Spinal cord (tissue), 10 donors: ENCODE measurements at places on chromosomes 2 and 18.

- no peak for DNase-seq
Observed at GRCh38 chr18:12041561-12041960, 52.1 kb upstream of the ANKRD62 start.

DNA sequence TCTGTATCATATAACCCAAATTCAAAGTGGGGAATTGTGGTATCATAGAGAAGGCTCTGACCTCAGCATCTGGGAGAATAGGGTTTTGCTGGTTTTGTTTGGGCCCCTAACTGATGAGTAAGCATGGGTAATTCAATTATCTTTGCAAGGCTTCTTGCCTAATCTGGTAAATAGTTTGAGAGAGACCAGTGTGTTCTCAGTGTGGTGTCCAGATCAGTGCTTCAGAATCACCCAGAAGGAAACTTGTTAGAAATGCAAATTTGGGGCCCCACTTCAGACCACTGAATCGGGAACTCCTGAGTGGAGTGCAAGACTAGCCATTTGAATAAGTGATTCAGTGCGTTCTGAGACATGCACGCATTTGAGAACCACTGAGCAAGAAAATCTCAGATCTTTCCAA, 282.7 kb downstream of the EPHA4 start:
- DNase-seq, result no peak

GRCh38 chr2:46674488-46674887, 195.1 kb downstream of the TMEM247 start:
- no peak for DNase-seq

DNA sequence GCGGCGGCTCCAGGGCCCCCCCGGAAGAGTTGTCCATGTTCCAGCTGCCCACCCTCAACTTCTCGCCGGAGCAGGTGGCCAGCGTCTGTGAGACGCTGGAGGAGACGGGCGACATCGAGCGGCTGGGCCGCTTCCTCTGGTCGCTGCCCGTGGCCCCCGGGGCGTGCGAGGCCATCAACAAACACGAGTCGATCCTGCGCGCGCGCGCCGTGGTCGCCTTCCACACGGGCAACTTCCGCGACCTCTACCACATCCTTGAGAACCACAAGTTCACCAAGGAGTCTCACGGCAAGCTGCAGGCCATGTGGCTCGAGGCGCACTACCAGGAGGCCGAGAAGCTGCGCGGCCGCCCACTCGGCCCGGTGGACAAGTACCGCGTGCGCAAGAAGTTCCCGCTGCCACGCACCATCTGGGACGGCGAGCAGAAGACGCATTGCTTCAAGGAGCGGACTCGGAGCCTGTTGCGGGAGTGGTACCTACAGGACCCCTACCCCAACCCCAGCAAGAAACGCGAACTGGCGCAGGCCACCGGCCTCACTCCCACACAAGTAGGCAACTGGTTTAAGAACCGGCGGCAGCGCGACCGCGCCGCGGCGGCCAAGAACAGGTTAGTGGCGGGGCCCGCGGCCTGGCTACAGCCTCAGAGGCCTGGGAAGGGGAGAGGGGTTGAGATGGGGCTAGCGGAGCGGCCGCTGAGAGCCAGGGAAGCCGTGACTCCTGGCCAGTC, 965 bp downstream of the SIX3 start:
- DNase-seq, result no peak

DNA sequence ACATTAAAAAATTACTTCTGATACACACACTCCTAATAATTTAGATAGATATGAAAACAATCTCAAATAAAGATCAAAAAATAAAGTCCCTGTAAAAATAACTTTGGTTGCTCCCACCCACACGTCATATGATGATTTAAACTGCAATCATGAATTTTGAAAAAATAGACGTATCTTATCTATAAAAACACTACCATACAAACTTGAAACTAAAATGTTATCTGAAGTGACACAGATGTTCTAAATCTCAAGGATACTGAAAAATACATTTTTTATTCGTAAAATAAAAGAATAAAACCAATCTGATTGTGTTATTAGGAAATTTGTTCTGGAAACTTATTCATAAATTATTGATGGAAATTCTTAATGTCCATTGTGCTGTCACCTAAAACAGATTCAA, 8.1 kb upstream of the BOLA3 start:
- no peak for DNase-seq

GRCh38 chr2:138395565-138396306, 105.8 kb upstream of the SPOPL start:
- no peak for DNase-seq

GRCh38 chr2:186862869-186863709, 14.1 kb upstream of the ZSWIM2 start:
- no peak for DNase-seq

DNA sequence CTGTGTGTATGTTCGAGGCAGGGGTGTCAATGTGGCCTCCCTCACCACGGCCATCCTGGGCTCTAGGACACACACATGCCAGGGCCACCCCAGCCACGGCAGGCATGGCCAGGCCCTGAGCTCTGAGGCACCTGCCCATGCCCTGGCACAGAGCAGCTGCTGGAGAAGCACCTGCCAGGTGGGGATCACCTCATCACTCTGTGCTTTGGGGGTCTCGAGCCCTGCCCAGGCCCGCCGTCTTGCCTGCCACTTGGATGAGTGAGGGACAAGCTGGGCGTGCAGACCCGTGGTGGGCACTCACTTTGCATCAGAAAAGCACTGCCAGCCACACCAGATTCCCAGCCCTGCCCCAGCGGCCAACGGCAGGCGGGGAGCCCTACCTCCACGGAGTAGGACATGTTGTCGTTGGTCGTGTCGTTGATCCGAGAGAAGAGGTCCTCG, 33.1 kb downstream of the KIF1A start:
- no peak for DNase-seq

DNA sequence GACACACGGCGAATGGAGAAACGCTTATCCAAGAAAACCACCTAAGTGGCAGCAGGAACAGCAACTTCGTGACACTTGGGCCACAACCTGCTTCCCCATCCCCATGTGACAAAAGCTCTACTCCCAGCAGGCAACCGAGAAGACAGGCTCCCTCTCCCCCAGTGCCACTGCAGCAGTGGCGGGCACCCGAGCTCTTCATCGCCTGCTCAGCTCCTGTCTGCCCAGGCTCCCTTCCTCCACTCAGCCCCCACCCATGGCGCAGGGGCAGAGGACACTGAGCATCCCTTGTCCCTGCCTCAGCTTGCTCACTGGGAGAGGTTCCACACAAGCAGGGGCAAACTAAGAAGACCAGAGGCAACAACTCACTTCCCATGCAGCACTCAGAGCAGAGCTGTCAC, 22.9 kb downstream of the SLC66A2 start:
- DNase-seq, result no peak

DNA sequence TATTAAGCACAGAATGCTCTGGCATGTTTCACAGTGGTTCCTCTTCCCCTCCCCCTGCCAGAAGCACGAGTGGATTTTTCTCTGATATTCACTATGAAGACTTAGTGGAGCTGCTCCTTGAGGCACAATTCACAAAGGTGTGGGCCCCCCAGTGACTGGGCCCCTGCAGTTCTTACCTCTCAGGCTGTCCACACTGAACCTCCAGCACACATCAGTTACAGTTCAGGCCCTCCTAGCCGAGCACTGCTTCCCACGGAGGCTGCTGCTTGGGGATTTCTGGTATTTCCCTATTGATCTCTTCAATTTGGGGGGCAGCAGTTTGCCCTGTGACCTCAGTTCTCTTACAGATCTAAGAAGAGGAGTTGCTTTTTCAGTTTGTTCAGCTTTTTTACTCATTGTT, 236.1 kb downstream of the SH3RF3 start:
- no peak for DNase-seq

- no peak for DNase-seq
Observed at GRCh38 chr2:102505290-102505689, 32.3 kb downstream of the SLC9A4 start.

DNA sequence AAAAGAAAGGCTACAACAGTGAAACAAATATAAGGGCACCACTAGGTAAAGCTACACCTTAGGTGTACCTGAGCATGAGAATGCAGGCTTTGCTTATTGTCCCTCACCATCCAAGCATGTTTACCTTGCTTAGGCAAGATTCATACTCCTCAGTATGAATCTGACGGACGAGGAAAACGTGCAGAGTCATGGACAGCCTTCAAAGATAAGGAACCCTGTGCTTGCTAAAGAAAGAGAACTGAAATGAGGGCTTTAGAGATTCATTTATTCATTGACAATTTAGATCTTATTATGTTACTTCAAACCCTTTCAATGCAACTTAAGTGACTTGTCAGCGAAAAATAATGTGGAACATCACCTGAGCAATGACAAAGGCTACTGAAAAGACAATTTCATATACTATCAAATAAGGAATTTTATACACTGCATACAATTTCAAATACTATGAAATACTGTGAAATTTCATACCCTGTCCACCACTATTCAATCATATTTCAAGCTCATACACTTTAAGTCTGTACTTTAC, 21.7 kb downstream of the CLASP1 start:
- DNase-seq, result no peak

GRCh38 chr18:9779630-9780029, 71.5 kb downstream of the RAB31 start:
- no peak for DNase-seq

- peak; percentile 41 for DNase-seq
Observed at GRCh38 chr2:50607721-50608120, 424.2 kb downstream of the NRXN1 start.

GRCh38 chr2:191266201-191266600, 21.0 kb downstream of the MYO1B start:
- DNase-seq, result no peak

- no peak for DNase-seq
Observed at GRCh38 chr2:29042561-29043075, 31.7 kb downstream of the PCARE start.

DNA sequence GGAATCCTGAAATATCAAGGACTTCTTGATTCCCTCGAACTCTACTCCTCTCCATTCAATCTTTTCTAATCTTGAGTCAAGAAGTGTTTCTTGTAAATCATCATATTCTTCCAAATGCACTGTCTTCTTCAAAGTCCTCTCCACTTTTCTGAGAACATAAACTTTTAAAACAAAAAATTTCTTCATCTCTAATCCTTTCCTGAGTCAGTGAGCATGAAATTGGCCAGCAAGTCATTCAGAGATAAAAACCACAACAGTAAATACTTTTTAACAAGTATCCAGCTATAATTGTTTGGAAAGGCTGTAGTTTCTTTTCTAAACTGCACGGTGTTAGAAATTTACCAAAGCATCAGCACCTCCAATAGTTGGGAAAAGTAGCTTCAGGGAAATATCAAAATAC, 312.6 kb upstream of the GALNT5 start:
- no peak for DNase-seq

DNA sequence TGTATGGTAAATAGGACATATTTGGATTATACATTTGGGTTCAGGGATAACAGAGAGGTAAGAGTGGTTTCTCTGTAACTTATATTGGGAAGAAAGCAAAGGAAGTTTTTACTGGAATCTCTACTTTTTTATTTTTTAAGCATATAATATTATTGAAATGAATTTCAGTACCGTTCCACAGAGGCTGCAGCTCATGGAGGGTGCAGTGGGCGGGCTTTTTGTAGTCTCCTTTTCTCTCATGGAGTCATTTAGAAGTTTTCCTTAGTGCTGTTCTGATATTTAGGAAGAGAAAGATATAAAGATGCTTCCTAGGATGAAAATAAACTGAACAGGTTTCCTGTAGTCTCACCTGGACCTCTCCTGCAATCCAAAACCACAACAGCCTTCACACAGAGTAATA, 1153.3 kb upstream of the TMEFF2 start:
- DNase-seq, result no peak

DNA sequence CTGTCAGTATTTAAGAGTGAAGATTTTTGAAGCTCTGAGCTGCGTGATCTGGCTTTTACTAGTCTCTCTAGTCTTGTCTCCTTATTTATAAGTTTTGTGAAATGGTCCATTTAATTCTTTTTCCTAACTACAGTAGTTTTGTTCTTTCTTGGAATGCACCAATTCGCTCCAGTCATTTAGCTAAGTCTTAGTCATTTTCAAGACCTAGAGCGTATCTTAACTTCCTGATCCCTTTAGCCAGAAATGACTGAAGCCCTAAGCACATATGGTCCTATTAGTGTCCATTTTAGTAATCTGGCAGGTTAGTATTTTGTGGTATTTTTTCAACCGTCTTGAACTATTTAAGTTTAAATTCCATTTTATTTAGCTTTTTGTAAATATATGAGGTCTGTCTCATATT, 3.6 kb downstream of the BIRC6 start:
- no peak for DNase-seq

DNA sequence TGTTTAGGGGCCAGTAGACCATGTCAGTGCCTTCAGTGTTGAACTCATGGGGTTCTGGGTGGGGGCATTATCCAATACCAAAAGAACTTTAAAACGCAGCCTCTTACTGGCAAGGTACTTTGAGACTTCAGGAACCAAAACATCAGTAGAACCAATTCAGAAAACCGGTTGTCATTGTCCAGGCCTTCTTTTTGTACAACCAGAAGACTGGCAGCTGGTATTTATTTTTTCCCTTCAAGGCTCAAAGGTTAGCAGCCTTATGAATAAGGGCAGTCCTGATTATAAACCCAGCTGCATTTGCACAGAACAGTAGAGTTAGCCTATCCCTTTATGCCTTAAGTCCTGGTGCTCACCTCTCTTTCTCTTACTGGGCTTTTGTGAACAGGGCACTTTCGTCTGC, 113.8 kb upstream of the EML6 start:
- no peak for DNase-seq

- DNase-seq, result no peak
Observed at GRCh38 chr2:224166654-224167053, 127.6 kb upstream of the SERPINE2 start.

DNA sequence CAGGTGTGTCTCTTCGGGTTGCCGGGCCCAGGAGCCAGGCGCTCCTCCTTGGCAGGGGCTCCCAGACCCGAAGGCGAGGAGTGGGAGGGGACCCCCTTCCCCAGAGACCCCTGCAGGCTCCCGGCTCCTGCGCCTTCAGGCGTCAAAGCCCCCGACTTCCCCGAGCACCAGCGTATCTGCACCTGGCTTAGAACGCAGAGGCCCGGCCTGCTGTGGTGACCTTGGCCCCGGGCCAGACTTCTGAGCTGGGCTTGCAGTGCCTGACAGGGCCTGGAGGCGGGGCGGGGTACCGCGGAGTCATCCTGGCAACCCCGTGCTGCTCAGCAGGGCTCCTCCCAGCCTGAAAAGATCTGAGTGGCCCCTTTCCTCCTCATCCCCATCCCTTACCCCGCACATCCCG, 27.0 kb downstream of the SKA1 start:
- DNase-seq, result no peak

- no peak for DNase-seq
Observed at GRCh38 chr2:102235491-102235890, 48.7 kb downstream of the IL1RL2 start.

- DNase-seq, result no peak
Observed at GRCh38 chr2:1413156-1413710, at the start of gene TPO. Gene TPO, plus strand, starts transcription at chr2:1413463. Its CDS starts 946 bp downstream, at chr2:1414409.

DNA sequence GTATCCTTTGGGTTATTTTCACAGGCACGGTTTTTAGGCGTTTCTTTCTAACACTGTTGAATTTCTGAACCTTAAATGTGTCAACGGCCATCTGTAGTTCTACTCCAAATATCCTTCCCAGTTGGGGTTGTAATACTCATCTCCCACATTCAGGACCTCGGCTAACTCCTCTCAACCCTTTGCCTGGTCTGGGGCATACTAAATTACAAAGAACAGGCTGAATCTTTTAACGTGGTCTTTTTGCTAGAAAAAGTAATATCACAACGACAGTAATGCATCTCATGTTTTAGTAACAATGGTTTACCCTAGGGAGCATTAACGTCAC, 2.1 kb downstream of the RPRM start:
- peak; percentile 35 for DNase-seq

- no peak for DNase-seq
Observed at GRCh38 chr2:181404472-181404871, 52.7 kb upstream of the ITGA4 start.
